ENCODE measurements at places on chromosomes 16 and 17.

- no peak for DNase-seq
Measured at GRCh38 chr17:4717791-4718190, 7.4 kb downstream of the ARRB2 start.

- DNase-seq = no peak
Measured at GRCh38 chr17:33516645-33517044, 223.6 kb upstream of the ASIC2 start.

DNA sequence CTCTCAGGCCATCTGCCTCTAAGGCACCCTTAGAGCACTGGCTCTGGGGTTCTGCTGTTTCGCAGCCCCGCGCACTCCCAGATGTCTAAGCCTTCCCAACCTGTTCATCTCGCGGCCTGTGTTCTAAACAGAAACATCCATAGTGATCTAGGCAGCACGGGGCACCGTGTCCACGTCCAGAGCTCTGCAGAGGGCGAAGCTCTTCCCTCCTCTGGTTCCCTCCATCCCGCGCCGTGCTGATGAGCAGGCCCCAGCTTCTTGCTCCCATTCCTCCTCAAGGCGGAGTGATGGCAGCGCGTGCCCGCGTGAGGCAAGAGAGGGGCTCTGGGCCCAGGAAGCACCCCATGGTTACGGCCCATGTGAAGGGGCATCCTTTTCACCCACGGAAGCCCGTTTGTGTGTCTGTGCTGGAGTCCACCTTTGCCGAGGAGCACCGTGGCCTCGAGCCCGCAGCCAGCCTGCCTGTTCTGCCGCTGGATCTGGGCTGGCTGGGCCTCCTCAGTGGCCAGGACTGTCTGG, 3.6 kb downstream of the SPIRE2 start:
- DNase-seq = no peak

- DNase-seq = no peak
Measured at GRCh38 chr17:13702266-13702665, 100.5 kb upstream of the HS3ST3A1 start.

- no peak for DNase-seq
Measured at GRCh38 chr16:90077757-90078578, 837 bp upstream of the PRDM7 start.

- no peak for DNase-seq
Measured at GRCh38 chr16:31411024-31411844, 16.9 kb downstream of the COX6A2 start.

DNA sequence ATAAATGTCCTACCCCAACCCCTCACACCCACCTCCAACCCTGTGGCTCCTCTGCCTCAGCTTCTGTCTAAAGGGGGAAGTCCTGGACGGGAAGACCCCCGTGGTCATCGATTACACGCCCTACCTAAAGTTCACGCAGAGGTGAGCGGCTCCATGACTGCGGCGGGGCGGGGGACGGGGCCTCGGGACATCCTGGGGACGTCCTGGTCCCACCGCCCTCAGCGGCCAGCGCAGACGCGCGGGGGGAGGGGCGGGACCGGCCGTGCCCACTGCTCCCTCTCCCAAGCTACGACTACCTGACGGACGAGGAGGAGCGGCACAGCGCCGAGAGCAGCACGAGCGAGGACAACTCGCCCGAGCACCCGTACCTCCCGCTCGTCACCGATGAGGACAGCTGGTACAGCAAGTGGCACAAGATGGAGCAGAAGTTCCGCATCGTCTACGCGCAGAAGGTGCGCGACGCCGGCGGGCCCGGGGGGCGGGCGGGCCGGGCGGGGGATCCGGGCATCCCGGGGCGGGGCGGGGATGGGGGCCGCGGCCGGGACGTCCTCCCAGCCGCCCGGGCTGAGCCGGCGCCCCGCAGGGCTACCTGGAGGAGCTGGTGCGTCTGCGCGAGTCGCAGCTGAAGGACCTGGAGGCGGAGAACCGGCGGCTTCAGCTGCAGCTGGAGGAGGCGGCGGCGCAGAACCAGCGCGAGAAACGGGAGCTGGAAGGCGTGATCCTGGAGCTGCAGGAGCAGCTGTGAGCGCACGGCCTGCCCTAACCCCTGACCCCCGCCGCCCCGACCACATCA, 6.7 kb downstream of the RUNDC3A start:
- peak; percentile 57 for DNase-seq

- DNase-seq = peak; percentile 38
Measured at GRCh38 chr17:48374650-48375230, 55.3 kb downstream of the SKAP1 start.

DNA sequence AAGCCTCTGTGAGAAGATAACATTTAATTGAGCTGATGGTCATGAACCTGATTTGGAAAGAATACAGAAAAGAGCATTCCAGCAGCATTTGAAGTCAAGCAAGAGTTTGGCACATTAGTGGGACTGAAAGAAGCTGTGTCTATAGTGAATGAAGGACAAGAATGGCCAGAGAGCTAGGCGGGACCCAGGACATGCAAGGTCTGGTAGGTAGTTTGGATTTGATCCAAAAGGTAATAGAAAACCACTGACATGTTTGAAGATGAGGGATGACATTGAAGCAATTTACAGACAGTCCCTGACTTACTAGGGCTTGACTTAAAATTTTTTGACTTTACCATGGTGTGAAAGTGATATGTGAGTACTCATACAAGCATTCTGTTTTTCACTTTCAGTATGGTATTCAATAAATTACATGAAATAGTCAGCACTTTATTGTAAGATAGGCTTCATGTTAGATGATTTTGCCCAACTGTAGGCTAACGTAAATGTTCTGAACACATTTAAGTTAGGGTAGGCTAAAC, 7.6 kb downstream of the CYB5B start:
- DNase-seq = no peak

DNA sequence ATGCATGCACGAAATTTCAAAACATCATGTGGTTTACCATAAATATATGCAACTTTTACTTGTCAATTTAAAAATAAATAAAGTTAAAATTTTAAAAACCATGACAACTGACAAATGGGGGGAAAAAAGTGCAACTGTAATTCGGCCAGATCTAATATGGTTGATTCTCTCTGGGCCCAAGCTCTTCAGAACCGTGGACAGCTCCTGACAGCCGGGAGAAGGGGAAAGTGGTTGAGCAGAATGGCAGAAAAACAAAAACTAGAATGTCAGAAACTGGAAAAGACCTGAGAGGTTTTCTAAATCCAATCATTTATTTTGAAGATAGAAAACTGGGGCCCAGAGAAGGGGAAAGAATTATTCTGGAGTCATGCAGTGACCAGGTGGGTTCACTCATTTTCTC, 126.6 kb downstream of the TMEM132E start:
- no peak for DNase-seq

GRCh38 chr17:68584581-68585303, 16.4 kb downstream of the FAM20A start:
- DNase-seq = no peak

GRCh38 chr17:3978421-3979289, 14.4 kb upstream of the ATP2A3 start:
- DNase-seq = no peak

DNA sequence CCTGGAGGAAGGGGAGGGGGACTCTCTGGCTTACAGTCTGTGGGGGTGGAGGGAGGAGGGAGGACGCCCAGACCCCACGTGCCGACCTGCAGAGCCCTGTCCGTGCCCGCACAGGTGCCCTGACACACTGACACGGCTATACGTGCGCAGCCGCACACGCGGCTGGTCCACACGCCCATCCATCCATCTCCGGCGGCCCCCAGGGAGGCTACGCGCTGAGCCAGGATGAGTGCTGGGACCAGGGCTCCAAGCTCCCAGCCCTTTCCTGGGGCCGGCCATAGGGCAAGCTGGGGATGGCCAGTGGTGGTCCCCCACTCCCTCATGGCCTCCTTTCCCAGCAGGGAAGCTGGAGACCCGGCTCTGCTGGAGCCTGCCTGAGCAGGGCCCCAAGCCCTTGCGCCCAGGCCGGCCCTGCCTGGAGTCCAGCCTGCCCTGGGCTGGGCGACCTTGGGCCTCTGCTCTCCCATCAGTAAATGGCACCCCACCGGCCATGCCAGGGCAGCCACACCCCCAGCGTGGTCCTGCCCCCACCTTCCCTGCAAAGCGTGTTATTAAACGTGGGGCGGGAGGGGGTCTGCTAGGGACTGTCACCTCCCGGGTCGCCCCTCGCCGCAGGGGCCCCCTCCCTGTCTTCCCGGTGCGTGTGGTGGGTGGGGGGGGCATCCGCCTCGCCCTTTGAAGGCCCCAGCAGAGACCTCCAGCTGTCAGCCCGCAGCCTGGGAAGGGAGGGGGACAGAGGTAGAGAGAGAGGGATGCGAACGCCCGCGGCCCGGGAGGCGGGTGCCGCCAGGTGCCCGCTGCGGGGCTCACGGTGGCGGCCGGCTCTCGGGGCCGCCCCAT, 863 bp downstream of the CASKIN1 start:
- DNase-seq = no peak

GRCh38 chr17:4232168-4232813, 31.5 kb downstream of the ANKFY1 start:
- no peak for DNase-seq

- DNase-seq = no peak
Measured at GRCh38 chr16:67202956-67203493, 4.1 kb downstream of the ELMO3 start.

- no peak for DNase-seq
Measured at GRCh38 chr17:43914451-43914850, 7.1 kb upstream of the MPP2 start.

DNA sequence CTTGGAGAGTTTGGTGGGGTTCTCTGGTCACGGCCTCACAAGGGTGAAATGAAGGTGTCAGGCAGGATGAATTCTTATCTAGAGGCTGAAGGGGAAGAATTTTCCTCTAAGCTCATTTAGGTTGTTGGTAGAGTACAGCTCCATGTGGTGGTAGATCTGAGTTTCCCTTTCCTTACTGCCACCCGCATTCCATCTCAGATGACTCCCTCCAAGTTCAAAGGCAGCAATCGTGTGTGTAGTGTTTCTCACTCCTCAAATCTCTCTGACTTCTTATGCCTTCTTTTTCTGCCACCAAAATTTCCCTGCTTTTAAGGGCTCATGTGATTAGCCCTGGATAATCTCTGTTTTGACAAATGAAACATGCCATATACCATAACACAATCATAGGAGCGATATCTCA, 135.5 kb upstream of the MYOCD start:
- DNase-seq = no peak

- DNase-seq = peak; percentile 55
Measured at GRCh38 chr17:4565209-4566141, 5.1 kb upstream of the GGT6 start.

- DNase-seq = no peak
Measured at GRCh38 chr16:27779641-27780164, 229.8 kb downstream of the KATNIP start.

DNA sequence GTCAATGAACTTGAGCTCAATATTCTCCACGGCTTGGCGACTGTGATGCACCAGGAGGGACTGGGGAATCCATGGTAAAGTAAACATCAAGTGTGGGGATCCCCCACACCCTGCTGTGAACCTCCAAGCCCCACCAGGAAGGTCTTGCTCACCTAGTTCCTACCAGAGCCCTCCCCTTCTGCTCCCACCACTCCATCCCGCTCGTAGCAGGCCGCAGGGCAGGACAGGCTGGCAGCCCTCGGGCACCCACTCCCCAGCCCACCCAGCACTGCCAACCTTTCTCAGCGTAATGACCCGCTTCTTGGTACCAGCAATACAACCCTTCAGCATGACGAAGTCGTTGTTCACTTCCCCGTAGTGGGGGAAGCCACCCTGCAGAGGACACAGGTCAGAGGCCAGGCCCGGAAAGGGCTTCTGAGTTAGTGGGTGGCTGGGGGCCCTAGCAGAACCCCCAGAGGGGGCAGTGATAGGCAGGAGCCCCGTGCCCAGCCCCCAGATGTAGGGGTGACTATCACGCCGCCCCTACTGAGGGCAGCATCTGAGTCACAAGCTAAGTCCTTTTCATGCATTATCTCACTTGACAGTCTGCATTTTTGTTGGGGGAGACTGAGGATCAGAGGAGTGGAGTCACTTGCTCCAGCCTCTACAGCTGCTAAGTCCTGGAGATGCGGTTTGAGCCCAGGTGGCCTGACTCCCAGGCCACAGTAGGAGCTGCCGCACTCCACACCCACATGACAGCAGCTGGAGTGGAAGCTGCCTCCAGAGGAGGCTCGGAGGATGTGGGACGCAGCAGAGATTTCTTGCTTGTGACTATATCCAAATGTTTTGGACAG, 2.8 kb upstream of the MSRB1 start:
- DNase-seq = no peak

DNA sequence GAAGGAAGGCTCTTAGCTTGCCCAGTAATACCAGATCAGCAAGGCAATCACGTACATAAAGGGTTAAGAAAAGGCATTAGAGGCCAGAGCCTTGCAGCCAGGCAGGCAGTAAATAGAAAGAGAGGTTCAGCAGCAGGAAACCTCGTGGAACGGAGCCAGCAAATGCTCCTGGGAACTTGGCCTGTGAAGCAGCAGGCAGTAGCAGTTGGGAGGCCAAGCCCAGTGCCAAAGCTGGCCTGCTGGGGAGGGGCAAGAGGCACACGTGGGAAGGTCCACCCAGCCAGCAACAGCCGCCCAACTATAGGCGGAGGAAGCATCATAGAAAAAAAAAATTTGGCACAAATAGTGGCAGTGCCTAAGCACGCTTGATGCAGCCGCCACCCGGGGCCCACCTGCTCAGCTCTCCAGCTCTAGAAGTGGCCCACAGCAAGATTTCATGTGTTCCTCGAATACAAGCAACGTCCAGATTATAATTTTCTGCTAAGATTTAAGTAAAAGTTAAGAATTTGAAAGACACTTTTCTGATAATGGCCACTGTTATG, 2339.5 kb downstream of the TP53TG3F start:
- no peak for DNase-seq

GRCh38 chr17:4576729-4577322, 7.5 kb upstream of the SMTNL2 start:
- DNase-seq = no peak

GRCh38 chr17:31144428-31144827, 49.7 kb downstream of the NF1 start:
- no peak for DNase-seq

DNA sequence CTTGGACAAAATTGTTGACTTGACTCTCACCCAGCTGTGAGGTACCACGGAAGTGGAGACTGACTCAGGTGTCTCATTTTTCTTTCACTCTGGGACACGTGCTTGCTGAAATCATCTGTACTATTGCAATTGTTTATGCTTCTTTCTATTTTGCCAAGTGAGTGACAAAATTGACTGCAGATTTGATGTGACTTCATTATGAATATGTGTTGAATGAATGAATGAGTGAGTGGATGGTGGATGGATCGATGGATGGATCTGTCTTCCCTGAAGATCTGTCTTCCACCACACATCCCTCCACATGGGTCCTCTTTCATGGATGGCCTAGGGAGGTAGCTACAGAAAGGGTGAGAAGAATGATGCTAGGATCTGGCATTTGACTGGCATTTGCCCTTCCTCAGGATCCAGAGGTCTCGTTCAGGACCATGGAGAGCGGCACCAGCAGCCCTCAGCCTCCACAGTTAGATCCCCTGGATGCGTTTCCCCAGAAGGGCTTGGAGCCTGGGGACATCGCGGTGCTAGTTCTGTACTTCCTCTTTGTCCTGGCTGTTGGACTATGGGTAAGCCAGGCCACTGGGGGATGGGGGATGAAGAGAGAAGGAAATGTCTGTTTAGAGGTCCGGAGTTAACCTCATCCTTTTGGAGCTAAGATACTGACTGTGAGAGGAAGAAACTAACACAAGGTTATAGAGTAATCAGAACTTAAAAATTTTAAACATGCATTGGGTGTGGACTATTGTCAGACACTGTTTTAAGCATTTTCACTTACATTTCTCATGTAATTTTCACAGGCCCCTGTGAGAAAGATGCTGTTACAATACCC, 12.7 kb downstream of the SLC5A11 start:
- DNase-seq = peak; percentile 32
